ENCODE measurements at places on chromosomes 12 and 14.

DNA sequence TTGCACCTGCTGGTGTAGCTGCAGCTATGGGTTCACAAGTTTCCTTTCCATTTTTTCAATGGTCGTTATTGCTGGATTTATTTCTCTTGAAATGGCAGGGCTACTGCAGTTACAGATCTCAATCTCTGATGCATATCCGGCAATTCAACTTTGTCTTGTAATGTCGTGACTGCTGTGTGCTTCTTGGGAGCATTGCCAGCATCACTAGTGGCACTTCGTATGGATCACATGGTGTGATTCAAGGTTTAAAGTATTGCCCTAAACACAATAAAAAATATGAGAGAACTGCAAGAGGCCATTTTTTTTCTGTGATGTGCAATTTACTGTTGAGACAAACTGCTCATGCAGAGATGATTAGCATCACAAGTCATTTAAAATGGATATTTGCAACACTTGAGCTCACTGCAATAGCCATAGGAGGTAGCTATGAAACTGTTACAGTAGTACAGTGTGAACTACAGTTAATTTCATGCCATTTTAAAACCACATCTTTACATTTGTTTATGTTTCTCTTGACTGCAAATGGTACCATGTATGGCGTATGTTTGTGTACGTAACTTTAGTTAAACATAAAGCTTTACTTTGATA lies 217.4 kb upstream of the PDE3A start:
- DNase-seq, result no peak

DNA sequence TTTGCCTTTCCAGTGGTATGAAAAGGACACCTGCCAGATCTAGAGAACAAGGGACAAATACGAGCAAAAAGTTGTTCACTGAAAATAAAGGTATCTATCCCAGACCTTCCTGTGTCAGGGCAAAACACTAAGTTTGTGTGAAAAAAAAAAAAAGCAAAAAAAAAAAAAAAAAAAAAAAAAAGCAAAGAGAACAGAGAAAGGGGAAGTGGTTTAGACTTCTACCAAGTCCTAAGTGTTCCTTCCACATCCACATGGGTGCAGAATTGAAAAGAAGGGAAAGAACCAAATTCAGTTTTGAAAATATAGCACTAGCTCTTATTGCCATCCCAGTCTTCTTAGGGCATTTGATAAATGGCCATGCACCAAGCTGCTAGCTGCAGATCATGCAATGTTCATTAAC lies 41.7 kb downstream of the ZCRB1 start:
- no peak for DNase-seq

DNA sequence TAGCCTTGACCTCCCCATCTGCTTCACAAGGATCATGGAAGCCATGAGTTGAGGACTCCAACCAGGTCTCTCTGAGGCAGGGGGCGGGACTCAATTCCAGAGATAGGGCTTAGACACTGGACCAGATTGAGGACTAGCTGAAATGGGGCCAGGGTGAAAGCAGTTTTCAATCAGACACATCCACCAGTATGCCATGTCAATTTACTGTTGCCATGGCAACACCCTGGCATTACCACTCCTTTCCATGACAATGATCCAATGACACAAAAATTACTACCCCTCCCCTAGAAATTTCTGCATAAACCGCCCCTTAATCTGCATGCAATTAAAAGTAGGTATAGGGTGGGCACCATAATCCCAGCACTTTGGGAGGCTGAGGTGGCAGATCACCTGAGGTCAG lies 18.6 kb upstream of the DCAF5 start:
- no peak for DNase-seq

- DNase-seq, result no peak
Measured at GRCh38 chr14:68404652-68405183, 388.1 kb downstream of the ZFP36L1 start.

- DNase-seq, result no peak
Measured at GRCh38 chr12:103913100-103913499, 17.1 kb upstream of the HSP90B1 start.

GRCh38 chr14:52044791-52045522 lies 23.9 kb downstream of the NID2 start:
- DNase-seq, result no peak

DNA sequence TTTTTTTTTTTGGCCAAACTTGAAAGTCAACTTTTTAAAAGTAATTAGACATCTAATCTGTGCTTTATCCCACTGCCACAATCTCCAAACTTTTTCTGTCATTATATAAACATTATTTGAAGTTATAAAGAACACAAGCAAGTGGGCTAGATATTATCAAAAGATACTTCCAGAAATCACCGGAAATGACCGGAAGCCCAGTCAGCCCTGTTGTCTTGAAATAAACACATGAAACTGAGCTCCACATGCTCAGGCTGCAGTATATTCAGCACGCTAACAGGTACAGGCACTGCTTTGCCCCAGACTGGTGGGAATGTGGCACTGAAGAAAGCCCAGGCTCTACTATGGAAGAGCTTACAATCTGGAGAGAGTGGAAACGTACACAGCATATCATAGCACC lies 158.9 kb upstream of the PLEKHG7 start:
- no peak for DNase-seq

Data from WTC11 (cell line).